A172 (cell line): ENCODE measurements at places on chromosomes 6 and 20.

DNA sequence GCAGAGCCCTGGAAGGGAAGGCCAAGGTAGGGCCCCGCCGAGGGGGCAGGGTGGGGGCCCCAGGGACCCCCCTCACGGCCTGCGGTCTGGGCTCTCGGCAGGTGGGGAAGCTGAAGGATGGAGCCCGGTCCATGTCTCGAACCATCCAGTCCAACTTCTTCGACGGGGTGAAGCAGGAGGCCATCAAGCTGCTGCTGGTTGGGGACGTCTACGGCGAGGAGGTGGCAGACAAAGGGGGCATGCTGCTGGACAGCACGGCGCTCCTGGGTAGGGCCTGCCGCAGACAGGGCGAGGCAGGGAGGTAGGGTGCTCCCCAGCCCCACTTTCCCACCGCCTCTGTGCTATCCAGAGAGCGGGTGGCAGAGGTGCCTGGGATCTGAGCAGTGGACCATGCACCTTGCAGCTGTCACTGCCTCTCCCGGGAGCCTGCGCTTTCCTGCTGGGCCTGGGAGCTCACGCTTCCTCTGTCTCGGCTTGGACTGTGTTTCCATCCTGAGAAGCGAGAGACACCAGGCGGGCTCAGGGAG, 83.1 kb downstream of the SYNJ2 start:
- DNase-seq = no peak

GRCh38 chr6:114833211-114833610, 490.4 kb upstream of the HS3ST5 start:
- no peak for DNase-seq

- no peak for DNase-seq
These were observed 247.9 kb upstream of the SLC35B3 start for GRCh38 chr6:8683204-8683603.

GRCh38 chr6:30879684-30880427, 4.5 kb upstream of the DDR1 start:
- no peak for DNase-seq

DNA sequence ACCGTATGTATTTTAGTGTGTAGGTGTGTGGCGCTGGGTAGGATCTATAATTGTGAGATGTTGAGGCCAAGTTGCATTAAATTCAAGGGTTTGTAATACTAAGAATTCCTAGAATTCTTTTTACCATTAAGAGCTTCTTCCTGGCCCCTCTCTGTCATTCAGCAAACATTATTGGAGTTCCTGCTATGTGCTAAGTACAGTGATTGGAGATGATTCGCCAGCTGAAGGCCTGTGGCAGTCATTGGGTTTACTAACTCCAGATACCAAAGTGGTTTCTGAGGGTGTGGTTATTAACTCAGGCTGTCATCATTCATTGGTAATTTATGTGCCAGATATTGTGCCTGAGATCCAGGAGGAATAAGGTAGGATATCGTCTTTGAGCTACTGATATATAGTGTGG, 167.1 kb downstream of the LAMA2 start:
- peak; percentile 7 for DNase-seq

DNA sequence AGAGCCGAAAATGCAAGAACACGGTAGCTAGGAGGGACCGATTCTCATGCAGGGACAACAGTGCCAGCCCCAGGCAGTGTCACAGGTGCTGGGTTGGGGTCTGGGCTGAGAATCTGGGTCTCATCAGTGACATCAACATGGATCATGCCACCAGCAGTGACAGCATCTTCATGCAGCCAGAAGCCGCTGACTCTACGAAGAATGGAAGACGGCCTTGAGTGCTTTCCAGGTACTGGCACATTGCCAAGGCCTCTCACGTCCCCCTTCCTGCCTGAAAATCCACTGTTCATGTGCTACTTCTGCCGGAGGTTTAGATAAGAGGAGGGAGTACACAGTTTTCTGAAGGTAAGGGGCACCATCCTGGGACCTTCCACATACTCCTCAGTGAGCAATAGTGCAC, 141.1 kb upstream of the FOXQ1 start:
- no peak for DNase-seq

DNA sequence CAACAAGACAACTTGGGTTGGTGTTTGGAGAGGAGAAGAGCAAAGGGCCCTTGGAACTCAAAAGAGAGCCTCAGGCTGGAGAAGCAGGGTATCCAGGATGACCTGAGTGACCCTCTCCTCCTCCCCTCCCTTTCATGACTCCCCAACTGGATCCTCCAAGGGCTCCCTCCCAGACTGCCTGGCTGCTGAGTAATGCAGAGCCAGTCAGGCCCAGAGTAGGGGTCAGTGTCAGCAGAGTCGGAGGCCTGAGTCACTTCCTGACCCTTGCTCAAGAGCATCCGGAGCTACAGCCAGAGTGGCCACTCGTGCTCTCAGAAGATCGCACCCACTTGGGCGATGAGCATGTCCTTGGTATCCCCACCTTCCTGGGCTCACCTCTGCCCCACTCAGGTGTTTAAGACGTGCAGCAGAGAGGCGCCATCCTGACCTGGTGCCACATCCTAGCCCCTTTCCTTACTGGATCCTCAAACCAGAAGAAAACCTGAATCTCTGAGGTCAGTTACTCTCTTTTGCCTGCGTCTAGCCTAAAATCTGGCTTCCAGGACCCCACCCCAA, 2.8 kb upstream of the MAPK13 start:
- DNase-seq = peak; percentile 93

- no peak for DNase-seq
These were observed 228.4 kb downstream of the LRFN2 start for GRCh38 chr6:40358473-40359460.

GRCh38 chr6:125913864-125914351, 42.7 kb upstream of the HINT3 start:
- peak; percentile 92 for DNase-seq

DNA sequence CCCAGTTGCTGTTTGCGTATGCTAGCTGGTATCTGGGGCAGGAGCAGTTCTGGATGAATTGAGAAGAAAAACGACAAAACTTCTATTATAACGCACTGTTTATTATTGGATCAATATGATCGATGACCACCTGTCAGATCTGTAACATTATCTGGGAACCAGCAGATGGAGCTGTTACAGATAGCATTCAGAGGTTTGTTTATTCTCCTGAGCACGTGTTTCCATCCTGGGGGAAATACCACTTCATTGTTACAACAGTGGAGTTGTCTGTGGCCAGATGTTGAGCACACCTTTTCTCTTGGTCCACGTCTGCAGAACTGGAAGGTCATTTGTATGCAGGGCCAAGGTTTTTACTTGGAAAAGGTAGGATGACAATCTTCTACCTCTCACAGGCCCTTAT, 16.0 kb upstream of the NKX2-2 start:
- peak; percentile 6 for DNase-seq
